A673 (cell line): ENCODE measurements at places on chromosomes 1 and 21. TPM values are rescaled to one million over a fixed set of nuclear protein-coding genes. Genes with fewer than 3 reads are reported as not detected.

TAS1R1 gene
- not detected in 2 replicates for total RNA-seq

TRMT13 gene
- 19.0 and 23.3 TPM in 2 replicates for total RNA-seq

DNA sequence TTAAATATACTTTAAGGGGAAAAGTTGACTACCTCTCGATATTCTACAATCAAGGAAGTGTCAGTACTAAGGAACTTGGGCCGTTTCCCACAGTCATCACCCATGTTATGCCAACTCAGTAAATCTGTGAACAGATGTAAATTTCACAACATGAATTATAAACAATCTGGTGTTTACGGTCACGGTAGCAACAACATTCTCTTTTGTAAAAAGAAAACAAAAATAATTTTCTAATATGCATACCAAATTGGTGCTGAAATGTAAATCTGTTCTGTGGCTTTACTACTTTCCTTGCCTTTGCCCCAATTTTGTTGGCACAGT is 1.2 kb downstream of the SH3GLB1 start:
- H3K27ac ChIP-seq, result peak overlapping the region; percentile 86
- H3K4me3 ChIP-seq, result peak overlapping the region; percentile 98
- H3K27me3 ChIP-seq, result no peaks in the 10 kb centered on the region
- H3K36me3 ChIP-seq, result no peaks in the 10 kb centered on the region

DNA sequence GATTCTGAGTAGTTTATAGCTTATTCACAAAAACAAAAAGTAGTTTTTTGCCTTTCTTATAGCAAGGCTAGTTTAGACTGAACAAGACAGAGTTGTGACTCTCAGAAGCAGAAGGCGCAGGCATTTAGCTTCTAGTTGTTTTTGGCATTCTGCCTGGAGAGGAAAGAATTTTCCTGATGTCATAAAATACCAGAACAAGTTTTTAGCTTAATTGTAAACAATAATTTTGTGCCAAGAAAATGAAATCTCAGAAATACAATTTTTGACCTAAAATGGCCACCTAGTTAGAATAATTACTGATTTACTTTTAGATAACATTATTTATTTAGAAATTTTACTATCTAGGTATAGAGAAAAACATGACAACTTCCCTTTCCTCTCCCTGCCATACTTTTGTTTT is 1.0 kb downstream of the DNAJB4 start:
- H3K36me3 ChIP-seq, result no peaks in the 10 kb centered on the region
- peak overlapping the region; percentile 60 for H3K4me3 ChIP-seq
- peak overlapping the region; percentile 99 for H3K27ac ChIP-seq
- peaks cover 33% of the 10 kb centered on the region for H3K4me1 ChIP-seq

DNA sequence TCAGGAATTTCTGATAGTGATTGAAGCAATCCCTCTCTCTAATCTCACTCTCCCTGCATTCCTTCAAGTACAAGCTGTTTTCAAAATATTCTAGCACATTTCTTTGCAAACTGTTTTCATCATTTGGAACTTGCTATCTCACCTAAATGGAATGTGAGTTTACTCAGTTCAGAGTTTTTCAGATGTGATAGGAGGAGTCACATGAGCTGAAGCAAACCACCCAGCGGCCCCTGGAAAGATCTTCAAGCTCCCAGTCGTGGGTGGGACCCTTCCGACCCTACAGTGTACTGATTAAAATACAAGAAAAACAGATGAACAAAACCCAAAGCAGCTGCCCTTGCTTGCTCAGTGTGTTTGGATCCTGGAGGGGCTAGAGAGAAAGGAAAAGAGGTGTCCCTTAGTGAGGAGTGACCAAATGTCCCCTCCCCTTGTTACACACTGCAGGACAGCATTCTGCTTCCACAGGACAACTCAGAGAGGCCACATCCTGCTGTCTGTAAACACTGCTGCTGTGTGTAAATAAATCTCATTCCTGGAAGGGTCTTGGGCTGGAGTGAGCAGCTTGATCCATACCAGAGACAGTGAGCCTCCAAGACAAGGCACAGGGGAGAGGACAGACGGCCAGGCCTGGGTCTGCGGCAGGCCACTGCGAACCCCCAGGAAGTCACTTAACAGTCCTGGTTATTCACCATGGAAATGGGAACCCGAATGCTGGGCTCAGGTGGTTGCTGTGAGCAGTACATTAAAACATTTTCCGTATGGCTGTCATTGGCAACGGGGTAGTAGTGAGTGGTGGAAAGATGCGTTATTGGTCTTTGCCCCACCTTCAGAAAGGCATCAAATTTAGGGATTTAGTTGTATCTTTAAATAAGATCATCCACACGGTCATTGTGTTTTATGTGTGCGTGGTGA is 229.2 kb downstream of the RHOU start:
- no peaks in the 10 kb centered on the region for H3K36me3 ChIP-seq
- no peak overlapping the region for H3K4me3 ChIP-seq
- no peak overlapping the region for H3K27ac ChIP-seq
- no peaks in the 10 kb centered on the region for H3K4me1 ChIP-seq
